ENCODE measurements at places on chromosomes 7 and 10. TPM values are rescaled to one million over a fixed set of nuclear protein-coding genes. Genes with fewer than 3 reads are reported as not detected.

- DNase-seq, result no peak
Measured at GRCh38 chr10:122132882-122133565, 138.1 kb upstream of the BTBD16 start.

Gene LIPN
- total RNA-seq, result 0.30 TPM

- no peak for DNase-seq
Measured at GRCh38 chr7:153507885-153508284, 544.3 kb upstream of the DPP6 start.

Gene NPVF
- 0.17 TPM for total RNA-seq

GRCh38 chr7:134359787-134360432 is 43.2 kb upstream of the SLC35B4 start:
- no peak for DNase-seq

- DNase-seq, result no peak
Measured at GRCh38 chr7:102258749-102259107, 27.9 kb upstream of the SH2B2 start.

GRCh38 chr7:135744938-135745702 is 3.5 kb downstream of the FAM180A start:
- no peak for DNase-seq

Gene LRMDA
- total RNA-seq, result 9.9 TPM

DNA sequence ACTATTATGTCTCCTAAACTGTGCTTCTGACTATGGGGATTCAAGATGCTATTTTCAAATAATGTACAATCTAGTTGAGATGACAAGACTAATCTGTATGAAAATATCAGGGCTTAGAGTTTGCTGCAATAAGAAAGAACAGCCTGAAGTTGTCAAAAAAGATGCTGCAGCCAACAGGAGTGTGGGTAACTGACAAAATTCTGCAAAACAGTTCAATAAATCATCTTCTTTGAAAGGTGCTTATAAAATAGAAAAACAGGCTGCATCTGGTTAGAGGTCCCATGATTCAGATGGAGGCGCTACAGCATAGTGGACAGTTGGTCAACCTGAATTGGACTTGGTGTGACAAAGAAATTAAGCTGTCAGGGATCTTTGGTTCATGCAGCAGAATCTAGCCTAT is 511.0 kb downstream of the XPNPEP1 start:
- no peak for DNase-seq
